DND-41 (cell line): ENCODE measurements at places on chromosomes 2 and 18.

DNA sequence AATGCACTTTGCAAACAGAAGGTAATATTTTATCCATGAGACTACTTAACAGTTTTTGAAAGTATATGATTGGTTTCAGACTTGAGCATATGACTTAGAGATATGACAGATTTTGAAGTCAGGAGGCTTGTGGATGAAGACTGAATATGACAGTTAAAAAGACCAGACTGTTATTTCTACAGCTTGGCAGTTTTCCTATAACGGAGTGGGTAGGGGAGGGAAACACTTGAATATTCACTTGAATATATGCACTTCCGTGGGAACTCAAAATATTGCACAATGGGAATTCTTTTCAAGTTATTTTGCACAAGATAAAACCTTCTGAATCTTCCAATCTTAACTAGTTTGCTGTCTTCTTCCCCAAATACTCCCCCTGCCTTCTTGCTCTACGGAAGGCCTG, 64.6 kb upstream of the ACKR3 start:
- DNase-seq, result no peak
- peaks cover 4% of the 10 kb centered on the region for H3K27me3 ChIP-seq
- H3K4me3 ChIP-seq, result no peak overlapping the region

GRCh38 chr2:238952261-238952919, 104.5 kb downstream of the TWIST2 start:
- no peak for DNase-seq
- no peaks in the 10 kb centered on the region for H3K36me3 ChIP-seq
- peaks cover 6% of the 10 kb centered on the region for H3K27me3 ChIP-seq
- H3K27ac ChIP-seq, result no peak overlapping the region
- H3K4me3 ChIP-seq, result no peak overlapping the region

- H3K4me3 ChIP-seq, result no peak overlapping the region
- no peak for DNase-seq
- H3K27me3 ChIP-seq, result no peaks in the 10 kb centered on the region
- H3K27ac ChIP-seq, result no peak overlapping the region
- no peaks in the 10 kb centered on the region for H3K4me1 ChIP-seq
- no peaks in the 10 kb centered on the region for H3K36me3 ChIP-seq
Observed at GRCh38 chr2:37767959-37768925, 96.8 kb upstream of the CDC42EP3 start.

GRCh38 chr2:26068602-26069298, 34.9 kb downstream of the RAB10 start:
- no peak overlapping the region for H3K4me3 ChIP-seq
- peak overlapping the region; percentile 68 for H3K27ac ChIP-seq
- peak; percentile 48 for DNase-seq
- H3K27me3 ChIP-seq, result no peaks in the 10 kb centered on the region
- peaks cover 29% of the 10 kb centered on the region for H3K4me1 ChIP-seq

DNA sequence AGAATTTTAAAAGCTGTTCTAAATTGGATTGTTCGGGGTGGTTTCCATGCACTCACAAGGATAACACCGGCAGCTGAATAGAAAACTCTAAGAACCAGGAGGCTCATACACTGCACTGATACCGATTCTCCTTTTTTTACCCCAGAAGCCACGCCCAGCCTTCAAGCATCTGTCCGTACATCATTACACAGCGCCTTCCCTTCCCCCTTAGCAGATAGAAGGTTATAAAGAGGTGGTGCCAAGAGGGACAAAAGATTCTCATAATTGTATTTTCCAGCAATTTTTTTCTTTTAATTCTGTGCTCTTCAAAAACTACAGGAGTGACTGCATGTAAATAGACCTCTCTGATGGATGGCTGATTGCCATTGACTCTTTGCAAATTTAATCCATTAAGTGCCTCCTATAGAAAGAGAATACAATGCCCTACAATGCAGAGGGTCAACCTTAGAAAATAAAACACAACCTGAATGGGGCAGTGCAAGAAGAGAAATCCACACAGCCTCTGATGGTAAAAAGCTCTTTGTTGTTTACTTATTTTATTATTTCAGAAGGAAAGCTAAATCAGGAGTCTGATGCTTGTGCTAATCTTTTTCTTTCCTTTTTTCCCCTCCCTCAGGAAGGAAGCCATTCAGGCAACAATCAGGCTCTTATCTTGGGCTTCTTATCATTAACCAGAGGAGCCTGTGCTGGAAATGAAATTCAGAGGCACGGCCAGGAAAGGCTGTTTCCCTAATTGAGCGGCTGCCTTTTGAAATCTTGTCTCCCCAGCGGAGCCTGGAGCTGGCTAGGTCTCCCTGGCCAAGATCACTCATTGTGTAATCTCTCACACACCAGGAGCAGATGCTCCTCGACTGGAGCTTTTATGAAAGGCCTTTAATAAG, 198.9 kb upstream of the NABP1 start:
- H3K4me1 ChIP-seq, result no peaks in the 10 kb centered on the region
- no peak for DNase-seq
- H3K27ac ChIP-seq, result no peak overlapping the region
- H3K4me3 ChIP-seq, result no peak overlapping the region
- no peaks in the 10 kb centered on the region for H3K27me3 ChIP-seq
- no peaks in the 10 kb centered on the region for H3K36me3 ChIP-seq

DNA sequence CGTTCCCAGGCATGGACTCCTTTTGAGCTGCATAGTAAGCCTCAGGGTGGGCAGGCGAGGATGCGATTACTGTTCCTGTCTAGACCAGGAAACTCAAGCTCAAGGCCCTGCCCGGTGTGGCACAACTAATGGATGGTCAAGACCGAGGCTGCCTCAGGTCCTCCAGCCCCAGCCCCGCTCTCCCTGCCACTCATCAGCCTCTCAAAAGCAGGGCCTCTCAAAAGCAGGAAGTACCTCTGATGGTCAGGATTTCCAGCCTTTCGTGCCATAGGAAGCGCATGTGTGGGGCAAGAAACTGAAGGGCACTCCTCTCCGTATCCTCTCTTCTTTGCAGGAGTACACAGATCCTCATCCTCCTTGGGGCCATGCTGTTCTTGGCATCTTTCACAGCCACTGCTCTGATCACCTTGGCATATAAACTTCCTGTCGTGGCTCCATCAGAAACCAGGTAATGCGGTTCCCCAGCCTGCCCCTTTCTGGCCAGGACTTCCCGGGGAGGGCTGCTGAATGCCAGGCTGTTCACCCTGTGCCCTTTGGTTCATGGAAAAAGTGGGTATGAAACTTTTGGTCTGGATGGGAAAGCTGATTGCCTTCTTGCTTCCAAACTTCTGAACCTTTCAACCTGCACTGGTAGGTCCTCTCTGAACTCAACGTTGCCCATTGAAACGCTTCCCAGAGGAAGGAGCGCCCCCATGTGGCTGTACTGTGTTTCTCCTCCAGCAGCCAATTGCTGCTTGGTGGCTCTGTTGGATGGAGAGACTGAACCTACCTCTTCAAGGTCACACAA, 82.8 kb upstream of the SEC11C start:
- peaks cover 8% of the 10 kb centered on the region for H3K27me3 ChIP-seq
- H3K4me3 ChIP-seq, result no peak overlapping the region
- no peaks in the 10 kb centered on the region for H3K4me1 ChIP-seq
- peak; percentile 37 for DNase-seq
- H3K36me3 ChIP-seq, result no peaks in the 10 kb centered on the region
- no peak overlapping the region for H3K27ac ChIP-seq

DNA sequence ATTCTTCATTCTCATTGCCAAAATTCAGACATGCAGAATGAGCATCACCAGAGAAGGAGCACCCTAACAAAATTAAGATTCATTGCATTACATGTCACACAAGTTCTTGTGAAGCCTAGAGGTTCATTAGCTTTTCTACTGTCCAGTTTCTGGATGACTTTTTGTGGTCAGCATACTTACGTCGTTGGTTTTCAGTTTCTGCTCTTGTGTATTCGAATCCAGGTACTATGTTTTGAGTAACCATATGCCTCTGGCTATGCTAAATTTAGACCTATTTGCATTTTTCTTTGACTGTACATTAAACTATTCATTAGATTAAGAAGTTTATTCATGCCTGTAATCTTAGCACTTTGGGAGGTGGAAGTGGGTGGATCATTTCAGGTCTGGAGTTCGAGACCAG, 251.3 kb downstream of the PARD3B start:
- DNase-seq, result no peak
- H3K4me1 ChIP-seq, result no peaks in the 10 kb centered on the region
- H3K36me3 ChIP-seq, result no peaks in the 10 kb centered on the region

DNA sequence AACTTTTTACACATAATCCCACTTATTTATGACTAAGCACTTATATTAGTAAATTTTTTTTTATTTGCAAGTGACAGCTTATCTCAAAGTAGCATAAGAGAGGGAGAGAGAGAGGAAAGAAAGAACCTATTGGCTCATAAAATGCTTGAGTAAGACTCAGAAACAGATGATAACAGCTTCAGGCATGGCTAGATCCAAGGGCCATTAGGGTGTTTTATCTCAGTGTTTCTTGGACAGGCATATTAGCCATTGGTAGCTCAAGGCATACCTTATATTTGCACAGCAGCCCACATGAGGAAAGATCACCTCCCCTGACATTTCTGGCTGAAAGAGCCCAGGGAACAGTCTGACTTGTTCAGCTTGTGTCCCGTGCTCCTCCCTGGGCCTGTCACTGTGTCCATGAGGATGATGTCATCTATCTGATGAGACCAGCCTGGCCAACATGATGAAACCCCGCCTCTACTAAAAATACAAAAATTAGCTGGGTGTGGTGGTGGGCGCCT, 64.4 kb downstream of the IL1R2 start:
- no peak for DNase-seq
- no peaks in the 10 kb centered on the region for H3K4me1 ChIP-seq
- H3K36me3 ChIP-seq, result no peaks in the 10 kb centered on the region
- H3K27me3 ChIP-seq, result no peaks in the 10 kb centered on the region
- H3K27ac ChIP-seq, result no peak overlapping the region

DNA sequence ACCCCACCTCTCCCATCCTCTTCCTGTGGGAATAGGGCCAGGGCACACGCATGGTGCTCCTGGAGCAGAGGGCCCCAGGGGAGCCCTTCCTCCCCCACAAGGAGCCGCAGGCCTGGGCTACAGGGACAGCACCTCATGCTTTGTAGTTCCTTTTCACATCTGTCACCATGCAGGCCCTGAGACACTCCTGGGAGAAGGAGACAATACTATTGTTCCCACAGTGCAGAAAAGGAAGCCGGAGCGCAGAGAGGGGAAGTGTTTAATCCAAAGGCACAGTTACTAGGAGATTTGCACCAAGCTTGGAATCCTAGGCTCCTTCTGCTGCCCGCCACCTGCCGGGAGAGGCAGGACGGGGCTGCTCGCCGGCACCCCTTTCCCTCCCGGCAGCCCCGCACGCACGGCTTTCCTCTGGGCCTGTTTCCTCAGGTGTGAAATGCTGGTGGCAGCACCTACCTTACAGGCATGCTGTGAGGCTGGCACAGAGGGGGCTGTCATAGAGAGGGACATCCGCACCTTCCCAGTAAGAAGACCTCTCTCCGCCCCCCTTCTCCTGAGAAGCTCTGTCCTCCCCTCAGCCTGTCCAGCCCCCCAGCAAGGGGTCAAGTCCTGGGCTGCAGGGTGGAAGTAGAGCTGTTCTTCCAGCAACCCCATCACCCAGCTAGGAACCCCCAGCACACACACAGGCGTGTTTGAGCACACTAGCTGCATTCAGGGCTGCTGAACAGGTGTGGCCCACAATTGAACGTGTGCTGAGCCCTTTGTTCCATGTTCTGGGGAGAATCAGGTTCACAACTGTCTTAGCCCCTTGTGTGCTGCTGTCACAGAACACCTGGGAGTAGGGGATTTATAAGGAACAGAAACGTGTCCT, 62.6 kb downstream of the SMAD7 start:
- no peaks in the 10 kb centered on the region for H3K4me1 ChIP-seq
- H3K4me3 ChIP-seq, result no peak overlapping the region
- no peaks in the 10 kb centered on the region for H3K27me3 ChIP-seq
- no peaks in the 10 kb centered on the region for H3K36me3 ChIP-seq
- no peak for DNase-seq

DNA sequence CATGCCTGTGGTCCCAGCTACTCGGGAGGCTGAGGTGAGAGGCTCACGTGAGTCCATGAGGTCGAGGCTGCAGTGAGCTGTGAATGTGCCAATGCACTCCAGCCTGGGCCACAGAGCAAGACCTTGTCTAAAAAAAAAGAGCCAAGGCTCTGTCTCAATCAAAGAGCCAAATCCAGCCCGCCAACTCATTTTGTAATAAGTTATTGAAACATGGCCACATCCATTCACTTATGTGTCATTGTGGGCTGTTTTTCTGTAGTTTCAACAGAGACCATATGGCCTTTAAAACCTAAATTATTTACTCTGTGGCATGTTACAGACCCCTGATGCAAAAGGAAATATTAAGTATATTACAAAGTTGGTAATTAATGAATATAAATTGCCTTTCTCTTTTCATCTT, 60.8 kb downstream of the GPR39 start:
- no peak for DNase-seq
- H3K27ac ChIP-seq, result no peak overlapping the region
